Calu3 (cell line): ENCODE measurements at places on chromosomes 2 and 18. TPM values are rescaled to one million over a fixed set of nuclear protein-coding genes. Genes with fewer than 3 reads are reported as not detected.

SKOR2 gene
- total RNA-seq, result not detected in 2 replicates

PTPN4 gene
- total RNA-seq, result 47.4 and 52.4 TPM in 2 replicates

DNA sequence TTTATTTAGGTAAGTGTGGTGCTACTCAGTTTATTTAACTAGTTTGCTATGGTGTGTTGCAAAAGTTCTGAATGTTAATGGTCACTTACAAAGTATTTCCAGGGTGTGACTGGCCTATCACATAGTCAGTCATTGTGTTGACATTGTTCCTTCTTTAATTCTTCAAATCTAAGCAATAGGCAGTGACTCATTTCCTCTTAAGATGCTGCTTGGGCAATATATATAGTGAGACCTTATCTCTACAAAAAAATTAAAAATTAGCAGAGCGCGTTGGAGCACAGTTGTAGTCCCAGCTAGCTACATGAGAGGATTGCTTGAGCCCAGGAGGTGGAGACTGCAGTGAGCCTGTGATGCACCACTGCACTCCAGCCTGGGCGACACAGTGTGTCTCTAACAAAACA is 5.8 kb upstream of the CCDC88A start:
- DNase-seq, result peak; percentile 58
- peak overlapping the region; percentile 45 for H3K4me3 ChIP-seq
- H3K27ac ChIP-seq, result peak overlapping the region; percentile 87
- H3K36me3 ChIP-seq, result peaks cover 7% of the 10 kb centered on the region
- no peaks in the 10 kb centered on the region for H3K27me3 ChIP-seq

- no peak overlapping the region for H3K27ac ChIP-seq
- H3K36me3 ChIP-seq, result no peaks in the 10 kb centered on the region
- no peaks in the 10 kb centered on the region for H3K4me1 ChIP-seq
- H3K4me3 ChIP-seq, result no peak overlapping the region
- no peaks in the 10 kb centered on the region for H3K27me3 ChIP-seq
- DNase-seq, result no peak
Measured at GRCh38 chr2:40315683-40316082, 136.2 kb downstream of the SLC8A1 start.

GRCh38 chr2:227374158-227374557 is 4.9 kb downstream of the TM4SF20 start:
- no peak for DNase-seq
- peaks cover 27% of the 10 kb centered on the region for H3K4me1 ChIP-seq
- H3K27me3 ChIP-seq, result no peaks in the 10 kb centered on the region
- no peak overlapping the region for H3K27ac ChIP-seq
